ENCODE measurements at places on chromosomes 4 and X.

DNA sequence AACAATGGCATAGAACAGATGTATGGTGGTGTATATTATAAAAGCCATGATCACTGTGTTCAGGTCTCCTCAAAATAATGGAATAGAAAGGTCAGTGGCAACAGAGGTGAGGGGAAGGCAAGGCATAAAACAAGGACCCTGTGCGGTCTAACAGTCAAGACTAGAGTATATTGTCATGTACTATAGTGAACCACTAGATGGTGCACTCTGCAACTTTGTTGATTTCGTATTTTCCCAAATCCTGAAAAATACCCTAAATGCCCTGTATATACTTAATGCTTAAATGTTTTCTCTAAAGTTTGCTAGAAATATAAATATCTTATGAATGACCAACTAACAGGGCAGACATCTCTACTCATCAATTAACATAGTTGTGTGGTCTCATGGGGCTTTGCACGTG is 453.0 kb downstream of the PCDH11X start:
- peak; percentile 2 for DNase-seq

- DNase-seq: no peak
These were observed 136.6 kb downstream of the FBXW7 start for GRCh38 chr4:152399246-152399645.

- DNase-seq: peak; percentile 57
These were observed 816.4 kb upstream of the FRG1 start for GRCh38 chr4:189124149-189124758.

- DNase-seq: no peak
These were observed 348.5 kb downstream of the INPP4B start for GRCh38 chr4:142497606-142498005.

DNA sequence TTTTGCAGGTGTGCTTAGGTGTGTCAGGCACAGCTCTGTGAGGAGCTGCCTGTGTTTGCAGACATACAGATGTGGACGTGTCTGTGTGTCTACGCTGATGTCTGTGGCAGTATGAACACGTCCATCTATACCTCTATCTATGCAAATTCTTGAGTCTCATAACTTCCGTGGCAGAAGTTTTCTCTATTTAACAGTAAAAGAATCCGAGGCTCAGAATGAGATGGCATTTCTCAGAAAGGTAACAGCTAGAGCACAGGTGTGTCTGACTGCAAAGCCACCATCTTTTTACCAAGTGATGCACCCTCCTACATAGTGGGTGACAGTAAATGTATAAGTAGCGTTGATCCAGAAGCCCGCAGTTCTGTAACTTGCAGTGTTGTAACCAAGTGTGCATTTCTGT is 39.9 kb upstream of the CYP4V2 start:
- no peak for DNase-seq

DNA sequence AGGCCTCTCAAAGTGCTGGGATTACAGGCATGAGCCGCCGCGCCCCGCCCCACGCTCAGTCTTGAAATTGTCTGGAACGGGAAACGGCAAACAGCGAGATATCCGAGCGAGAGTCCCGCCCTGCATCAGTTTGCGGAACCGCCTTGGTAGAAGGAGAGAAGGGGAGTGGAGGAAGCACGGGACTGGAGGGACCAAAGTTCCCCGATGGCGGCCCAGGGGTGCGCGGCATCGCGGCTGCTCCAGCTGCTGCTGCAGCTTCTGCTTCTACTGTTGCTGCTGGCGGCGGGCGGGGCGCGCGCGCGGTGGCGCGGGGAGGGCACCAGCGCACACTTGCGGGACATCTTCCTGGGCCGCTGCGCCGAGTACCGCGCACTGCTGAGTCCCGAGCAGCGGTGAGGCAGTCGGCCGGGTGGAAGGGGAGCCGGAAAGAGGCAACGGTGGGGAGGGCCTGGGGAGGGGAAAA is at the start of gene BST1:
TSS of gene BST1 (plus strand) at position 125 of the 463 bp plus-strand sequence. CDS start at position 205, 80 bp downstream.
- DNase-seq: peak; percentile 57

DNA sequence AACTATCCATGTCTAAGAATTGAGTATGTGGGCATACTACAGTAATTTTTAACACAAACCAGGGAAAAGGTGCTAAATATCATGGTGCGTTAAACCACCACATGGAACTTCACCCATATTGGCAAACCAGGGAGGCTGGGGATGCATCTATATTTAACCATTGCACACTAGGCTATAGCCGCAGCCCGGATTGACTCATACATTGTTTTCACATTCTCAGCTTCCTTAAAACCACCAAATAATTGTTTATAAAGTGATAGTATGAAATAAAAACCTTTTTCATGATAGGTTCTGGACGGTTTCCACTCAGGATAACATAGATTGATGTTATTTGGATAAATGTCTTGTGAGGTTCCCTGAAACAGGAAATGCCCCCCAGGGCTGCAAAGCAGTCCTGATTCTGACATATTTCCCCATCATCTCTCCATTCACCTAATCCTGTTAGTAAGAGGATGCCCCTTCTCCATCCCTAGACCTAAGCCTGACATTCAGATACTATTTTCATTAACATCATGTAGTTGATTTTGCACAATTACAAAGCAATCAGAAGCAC is 7.9 kb downstream of the COL25A1 start:
- DNase-seq: no peak

DNA sequence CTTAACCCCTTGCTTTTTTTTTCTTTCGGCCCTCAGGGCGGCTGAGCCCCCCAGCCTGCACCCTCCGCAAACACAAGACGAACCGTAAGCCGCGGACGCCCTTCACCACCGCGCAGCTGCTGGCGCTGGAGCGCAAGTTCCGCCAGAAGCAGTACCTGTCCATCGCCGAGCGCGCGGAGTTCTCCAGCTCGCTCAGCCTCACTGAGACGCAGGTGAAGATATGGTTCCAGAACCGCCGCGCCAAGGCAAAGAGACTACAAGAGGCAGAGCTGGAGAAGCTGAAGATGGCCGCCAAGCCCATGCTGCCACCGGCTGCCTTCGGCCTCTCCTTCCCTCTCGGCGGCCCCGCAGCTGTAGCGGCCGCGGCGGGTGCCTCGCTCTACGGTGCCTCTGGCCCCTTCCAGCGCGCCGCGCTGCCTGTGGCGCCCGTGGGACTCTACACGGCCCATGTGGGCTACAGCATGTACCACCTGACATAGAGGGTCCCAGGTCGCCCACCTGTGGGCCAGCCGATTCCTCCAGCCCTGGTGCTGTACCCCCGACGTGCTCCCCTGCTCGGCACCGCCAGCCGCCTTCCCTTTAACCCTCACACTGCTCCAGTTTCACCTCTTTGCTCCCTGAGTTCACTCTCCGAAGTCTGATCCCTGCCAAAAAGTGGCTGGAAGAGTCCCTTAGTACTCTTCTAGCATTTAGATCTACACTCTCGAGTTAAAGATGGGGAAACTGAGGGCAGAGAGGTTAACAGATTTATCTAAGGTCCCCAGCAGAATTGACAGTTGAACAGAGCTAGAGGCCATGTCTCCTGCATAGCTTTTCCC is 3.4 kb downstream of the MSX1 start:
- DNase-seq: no peak

GRCh38 chrX:19750783-19751467 is 136.5 kb downstream of the SH3KBP1 start:
- no peak for DNase-seq

DNA sequence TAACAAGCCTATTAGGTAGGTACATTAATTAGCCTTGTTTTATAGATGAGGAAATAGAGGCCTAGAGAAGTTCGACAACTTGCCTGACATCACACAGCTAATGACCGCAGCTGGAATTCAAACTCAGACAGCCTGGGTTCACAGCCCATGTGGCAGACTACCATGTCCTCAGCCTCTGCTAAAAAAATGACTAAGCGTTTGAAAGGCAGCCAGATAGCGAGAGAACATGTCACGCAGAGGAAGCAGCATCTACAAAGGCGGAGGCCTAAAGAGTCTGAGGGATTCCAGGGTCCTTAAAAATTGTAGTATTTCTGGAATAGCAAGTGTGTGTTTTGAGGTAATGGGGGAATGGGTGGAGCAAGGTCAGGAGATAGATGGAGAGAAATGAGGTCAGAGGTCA is 33.2 kb upstream of the BMP15 start:
- DNase-seq: no peak
